CD8-positive, alpha-beta T cell (primary cell): ENCODE measurements at places on chromosomes 1 and 21.

- no peak for DNase-seq
These were observed 54.1 kb downstream of the RIPK4 start for GRCh38 chr21:41712730-41713129.

- no peak for DNase-seq
These were observed 19.2 kb downstream of the CNIH3 start for GRCh38 chr1:224635356-224635755.

- no peak for DNase-seq
These were observed 167.9 kb upstream of the IRF2BP2 start for GRCh38 chr1:234777856-234778220.

DNA sequence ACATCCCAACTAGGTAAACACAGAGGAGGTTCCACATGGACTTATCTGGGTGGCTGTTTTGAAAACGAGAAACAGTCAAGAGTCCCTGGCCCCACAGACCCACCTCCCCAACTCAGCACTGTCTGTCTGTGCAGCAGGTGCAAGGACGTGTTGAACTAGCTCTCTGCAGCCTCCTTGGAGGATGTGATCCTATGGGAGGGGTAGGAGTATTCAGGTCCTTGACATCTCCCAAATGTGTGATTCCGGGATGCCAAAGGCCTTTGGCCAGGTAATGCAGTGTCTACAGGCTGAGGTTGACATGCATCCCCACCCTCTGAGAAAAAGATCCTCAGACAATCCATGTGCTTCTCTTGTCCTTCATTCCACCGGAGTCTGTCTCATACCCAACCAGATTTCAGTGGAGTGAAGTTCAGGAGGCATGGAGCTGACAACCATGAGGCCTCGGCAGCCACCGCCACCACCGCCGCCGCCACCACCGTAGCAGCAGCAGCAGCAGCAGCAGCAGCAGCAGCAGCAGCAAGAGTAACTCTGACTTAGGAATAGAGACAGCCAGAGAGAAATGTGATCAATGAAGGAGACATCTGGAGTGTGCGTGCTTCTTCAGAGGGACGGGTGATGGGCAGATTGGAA, 151.6 kb upstream of the CAMK1G start:
- no peak for DNase-seq

GRCh38 chr1:6391951-6392808, 1.4 kb downstream of the ACOT7 start:
- DNase-seq: no peak
